ENCODE measurements at places on chromosomes 6 and 20.

DNA sequence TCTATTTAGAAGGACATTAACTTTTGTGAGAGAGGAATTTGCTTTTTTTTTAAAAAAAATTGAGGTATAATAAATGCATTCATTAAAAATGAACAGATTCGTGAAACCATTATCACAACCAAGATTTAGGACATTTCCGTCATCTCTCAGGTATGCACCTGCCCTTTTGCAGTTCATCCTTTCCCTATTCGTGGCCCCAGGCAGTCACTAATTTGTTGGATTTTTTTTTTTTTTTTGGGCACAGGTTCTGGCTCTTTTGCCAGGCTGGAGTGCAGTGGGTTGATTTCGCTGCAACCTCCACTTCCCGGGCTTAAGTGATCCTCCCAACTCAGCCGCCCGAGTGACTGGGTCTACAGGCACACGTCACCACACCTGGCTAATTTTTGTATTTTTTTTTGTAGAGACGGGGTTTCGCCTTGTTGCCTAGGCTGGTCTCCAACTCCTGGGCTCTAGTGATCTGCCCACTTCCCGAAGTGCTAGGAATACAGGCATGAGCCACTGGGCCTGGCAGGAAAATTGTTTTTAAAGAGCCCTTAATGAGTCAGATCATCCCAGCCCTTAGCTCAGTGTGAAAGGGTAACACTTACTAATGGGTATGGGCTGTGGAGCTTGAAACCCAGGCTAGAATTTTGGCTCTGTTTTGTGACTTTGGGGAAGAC is 9.2 kb downstream of the PHF3 start:
- H3K36me3 ChIP-seq = peaks cover 4% of the 10 kb centered on the region
- no peak overlapping the region for H3K27ac ChIP-seq
- DNase-seq = no peak
- H3K4me1 ChIP-seq = peaks cover 4% of the 10 kb centered on the region

DNA sequence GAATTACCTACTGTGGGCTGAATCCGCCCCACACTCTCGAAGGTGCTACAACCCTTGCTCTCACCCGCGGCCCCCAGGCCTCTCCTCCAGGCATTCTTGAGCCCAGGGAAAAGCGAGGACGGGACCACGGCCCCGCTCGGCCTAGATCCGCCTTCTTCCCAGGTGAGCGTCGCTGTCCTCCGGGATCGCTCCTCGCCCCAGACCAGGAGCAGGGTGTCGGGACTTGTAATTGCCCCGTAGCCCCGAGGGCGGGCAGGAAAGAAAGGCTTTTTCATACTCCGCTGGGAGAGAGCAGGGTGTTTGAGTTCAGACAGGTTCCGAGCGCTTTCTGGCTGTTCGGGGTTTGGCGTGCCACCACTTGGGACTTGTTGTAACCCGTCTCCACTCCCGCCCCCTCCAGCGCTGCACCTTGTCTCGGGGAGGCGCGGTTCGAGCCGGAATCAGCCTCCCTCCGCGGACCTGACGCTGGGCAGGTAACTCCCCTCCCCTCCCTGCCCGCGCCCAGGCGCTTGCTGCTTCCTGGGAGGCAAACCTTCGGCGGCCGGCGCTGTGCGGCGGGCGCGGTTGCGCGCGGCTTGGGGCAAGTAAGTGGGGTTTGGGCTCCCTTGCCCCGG is at the start of gene FAM83B:
Gene FAM83B (plus strand): TSS at position 529 of the 614 bp plus-strand sequence. CDS start 23,476 bp downstream, outside the sequence.
- peaks cover 23% of the 10 kb centered on the region for H3K27me3 ChIP-seq
- H3K4me3 ChIP-seq = peak within 1 kb of the TSS; percentile 7
- no peak for DNase-seq
- peaks cover 14% of the 10 kb centered on the region for H3K4me1 ChIP-seq

DNA sequence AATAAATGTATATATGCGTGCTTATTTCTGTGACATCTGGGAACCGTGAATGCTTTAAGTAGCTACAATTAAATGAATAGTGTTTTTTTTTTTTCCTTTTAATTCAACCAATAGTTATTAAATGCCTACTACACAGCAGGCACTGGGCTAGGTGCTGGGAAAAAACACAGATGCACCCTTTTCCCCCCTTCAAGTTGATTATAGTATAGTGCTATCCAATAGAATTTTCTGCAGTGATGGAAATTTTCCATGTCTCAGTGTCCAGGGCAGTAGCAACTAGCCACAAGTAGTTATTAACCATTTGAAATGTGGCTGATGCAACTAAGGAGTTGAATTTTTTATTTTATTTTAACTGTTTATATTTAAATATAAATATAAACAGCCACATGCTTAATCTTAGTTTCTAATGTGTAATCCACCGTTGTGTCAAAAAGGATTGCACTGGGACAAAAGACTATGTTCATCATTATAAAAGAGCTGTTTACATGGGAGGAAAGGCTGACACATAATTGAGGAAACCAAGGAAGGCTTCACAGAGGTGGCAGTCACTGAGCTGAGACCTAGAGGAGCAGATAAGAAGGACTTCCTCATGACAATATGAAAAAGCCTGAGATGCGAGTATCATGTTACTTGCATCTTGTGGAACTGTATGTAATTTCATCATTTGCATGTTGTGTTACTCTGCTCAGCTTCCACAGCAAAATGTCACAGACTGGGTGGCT is 261.2 kb upstream of the PLCB4 start:
- no peak overlapping the region for H3K4me3 ChIP-seq
- H3K36me3 ChIP-seq = no peaks in the 10 kb centered on the region
- H3K27ac ChIP-seq = no peak overlapping the region
- H3K4me1 ChIP-seq = peaks cover 5% of the 10 kb centered on the region
- no peak for DNase-seq

GRCh38 chr20:20167698-20168097 is 115.4 kb downstream of the CFAP61 start:
- H3K4me3 ChIP-seq = no peak overlapping the region
- H3K4me1 ChIP-seq = no peaks in the 10 kb centered on the region
- H3K36me3 ChIP-seq = no peaks in the 10 kb centered on the region
- DNase-seq = no peak
- H3K27me3 ChIP-seq = no peaks in the 10 kb centered on the region
- no peak overlapping the region for H3K27ac ChIP-seq

DNA sequence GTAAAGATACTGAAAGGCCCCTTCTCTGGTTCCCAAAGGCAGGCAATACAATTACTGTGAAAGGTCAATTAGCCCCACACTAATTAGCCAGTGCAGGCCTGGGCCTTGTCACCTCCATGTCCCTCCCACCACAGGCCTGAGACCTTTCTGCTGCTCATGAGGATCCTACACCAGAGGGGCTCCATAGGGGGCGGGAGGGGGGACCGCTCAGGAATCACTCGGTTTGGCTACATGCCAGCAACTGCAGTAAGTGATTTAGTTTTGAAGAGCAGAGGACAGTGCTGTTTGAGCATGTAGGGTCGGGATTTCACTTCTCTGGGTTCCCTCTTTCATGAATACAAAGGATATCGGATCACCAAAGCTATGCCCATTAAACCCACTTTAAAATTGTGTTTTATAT is 455.6 kb downstream of the PRKN start:
- H3K27ac ChIP-seq = no peak overlapping the region
- H3K36me3 ChIP-seq = no peaks in the 10 kb centered on the region
- H3K4me3 ChIP-seq = no peak overlapping the region
- DNase-seq = no peak

DNA sequence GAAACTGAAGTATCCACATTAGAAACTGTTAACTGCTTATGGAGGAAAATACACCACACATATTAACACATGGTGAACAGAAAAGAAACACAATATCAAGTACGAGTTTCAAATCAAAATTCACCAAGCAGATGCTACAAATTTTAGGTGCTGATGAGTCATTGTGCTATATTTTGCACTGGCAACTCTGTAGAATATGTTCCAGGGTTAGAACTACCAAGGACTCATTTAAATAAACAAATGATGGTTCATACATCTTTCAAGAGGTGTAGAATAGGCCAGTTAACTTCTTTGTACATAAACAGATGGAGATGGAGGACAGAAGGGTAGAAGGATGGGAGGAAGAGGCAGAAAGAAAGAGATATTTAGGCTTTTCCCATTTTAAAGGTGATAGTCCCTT is 184.9 kb downstream of the ARHGAP18 start:
- no peaks in the 10 kb centered on the region for H3K4me1 ChIP-seq
- H3K4me3 ChIP-seq = no peak overlapping the region
- H3K36me3 ChIP-seq = no peaks in the 10 kb centered on the region
- no peak overlapping the region for H3K27ac ChIP-seq
- no peaks in the 10 kb centered on the region for H3K27me3 ChIP-seq

- H3K27ac ChIP-seq = peak overlapping the region; percentile 57
- no peak overlapping the region for H3K4me3 ChIP-seq
- peaks cover 22% of the 10 kb centered on the region for H3K4me1 ChIP-seq
Observed at GRCh38 chr20:46268131-46268614, 40.1 kb downstream of the CDH22 start.

DNA sequence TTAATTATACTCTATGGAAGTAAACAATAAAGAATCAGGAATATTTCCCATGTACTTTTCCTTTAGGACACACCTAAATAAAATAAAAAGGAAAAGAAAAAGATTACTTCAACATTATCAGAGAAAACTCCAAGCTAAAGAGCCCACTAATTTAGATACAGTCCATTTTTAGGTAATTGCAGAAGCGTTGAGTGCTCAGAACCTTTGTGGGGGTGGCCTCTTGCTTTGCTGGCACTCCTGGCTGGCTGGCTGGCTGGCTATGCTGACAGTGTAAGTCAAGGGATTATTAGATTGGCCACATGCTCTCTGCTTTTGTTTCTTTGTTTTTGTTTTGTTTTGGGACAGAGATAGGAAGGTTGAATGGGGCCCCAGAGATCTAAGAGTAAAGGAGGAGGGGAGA is at the start of gene GJE1:
Gene GJE1 (plus strand): TSS at position 301 of the 400 bp plus-strand sequence. CDS start 234 bp downstream, outside the sequence.
- DNase-seq = no peak
- no peaks in the 10 kb centered on the region for H3K36me3 ChIP-seq
- H3K27me3 ChIP-seq = no peaks in the 10 kb centered on the region
- no peak within 1 kb of the TSS for H3K4me3 ChIP-seq

- H3K36me3 ChIP-seq = no peaks in the 10 kb centered on the region
- H3K27ac ChIP-seq = no peak overlapping the region
- H3K4me3 ChIP-seq = no peak overlapping the region
- no peak for DNase-seq
- H3K4me1 ChIP-seq = no peaks in the 10 kb centered on the region
Observed at GRCh38 chr6:128686084-128686483, 165.7 kb upstream of the PTPRK start.

- no peak overlapping the region for H3K4me3 ChIP-seq
- no peaks in the 10 kb centered on the region for H3K27me3 ChIP-seq
- no peaks in the 10 kb centered on the region for H3K4me1 ChIP-seq
- no peaks in the 10 kb centered on the region for H3K36me3 ChIP-seq
- DNase-seq = no peak
- H3K27ac ChIP-seq = no peak overlapping the region
Observed at GRCh38 chr6:21992178-21992967, 304.5 kb downstream of the PRL start.

GRCh38 chr6:35080821-35081425 is 60.2 kb downstream of the TCP11 start:
- H3K27me3 ChIP-seq = no peaks in the 10 kb centered on the region
- no peak overlapping the region for H3K4me3 ChIP-seq
- peak overlapping the region; percentile 42 for H3K27ac ChIP-seq
- peaks cover 32% of the 10 kb centered on the region for H3K4me1 ChIP-seq
- no peak for DNase-seq

DNA sequence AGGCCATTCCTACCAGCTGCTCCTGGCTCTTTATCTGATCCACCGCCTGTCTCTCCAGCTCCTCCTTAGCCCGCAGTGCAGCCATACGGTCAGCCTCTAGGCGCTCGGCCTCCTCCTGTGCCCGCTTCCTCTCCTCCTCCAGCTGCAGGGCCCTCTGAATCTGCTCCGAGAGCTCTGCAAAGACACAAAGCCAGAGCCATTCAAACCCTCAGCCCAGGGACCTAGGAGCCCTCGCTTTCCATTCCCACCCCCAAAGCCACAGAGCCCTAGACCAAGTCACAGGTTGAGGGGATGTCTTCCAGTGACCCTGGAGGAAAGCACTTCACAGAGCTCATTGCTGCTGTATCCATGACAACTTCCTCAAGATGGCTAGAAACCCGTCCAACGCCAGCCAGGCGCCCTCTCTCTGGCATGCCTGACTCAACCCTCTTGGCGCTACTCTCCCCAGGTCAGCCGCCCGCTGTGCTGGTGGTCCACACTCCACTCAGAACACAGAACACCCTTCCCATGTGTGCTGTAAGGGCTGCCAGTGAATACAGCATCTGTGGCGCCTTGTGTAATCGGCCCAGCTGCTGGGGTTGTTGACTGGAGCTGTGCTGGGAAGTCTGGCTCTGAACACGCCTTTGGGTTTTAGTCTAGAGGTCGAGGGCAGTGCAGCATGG is 49.3 kb downstream of the EZR start:
- H3K27ac ChIP-seq = peak overlapping the region; percentile 83
- H3K36me3 ChIP-seq = peaks cover 71% of the 10 kb centered on the region
- no peak overlapping the region for H3K4me3 ChIP-seq
- peak; percentile 91 for DNase-seq

DNA sequence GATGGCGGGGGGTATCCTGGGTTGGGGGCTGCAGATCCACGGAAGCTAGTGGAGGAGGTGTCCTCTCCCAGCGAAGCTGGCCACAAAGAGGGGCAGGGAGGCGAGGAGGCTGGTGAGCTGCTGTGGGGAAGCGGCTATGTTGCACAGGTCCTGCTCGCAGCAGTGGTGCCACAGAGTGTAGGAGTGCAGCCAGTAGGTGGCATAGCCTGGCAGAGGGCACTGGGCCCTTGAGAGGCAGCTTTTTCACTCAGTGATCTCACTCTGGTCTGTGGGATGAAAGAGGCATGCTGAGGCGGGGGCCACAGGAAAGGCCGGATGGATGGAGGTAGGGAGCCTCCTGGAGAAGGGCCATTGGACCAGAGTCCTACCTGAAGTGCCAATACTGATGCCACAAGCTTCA is 2.9 kb upstream of the LY6G6D start:
- H3K4me3 ChIP-seq = no peak overlapping the region
- H3K36me3 ChIP-seq = no peaks in the 10 kb centered on the region
- H3K27ac ChIP-seq = no peak overlapping the region
- peaks cover 20% of the 10 kb centered on the region for H3K4me1 ChIP-seq
- H3K27me3 ChIP-seq = no peaks in the 10 kb centered on the region

- H3K27me3 ChIP-seq = peaks cover 12% of the 10 kb centered on the region
- no peaks in the 10 kb centered on the region for H3K36me3 ChIP-seq
- no peak overlapping the region for H3K4me3 ChIP-seq
- no peak overlapping the region for H3K27ac ChIP-seq
- DNase-seq = no peak
Observed at GRCh38 chr6:167798453-167798852, 28.3 kb upstream of the AFDN start.

DNA sequence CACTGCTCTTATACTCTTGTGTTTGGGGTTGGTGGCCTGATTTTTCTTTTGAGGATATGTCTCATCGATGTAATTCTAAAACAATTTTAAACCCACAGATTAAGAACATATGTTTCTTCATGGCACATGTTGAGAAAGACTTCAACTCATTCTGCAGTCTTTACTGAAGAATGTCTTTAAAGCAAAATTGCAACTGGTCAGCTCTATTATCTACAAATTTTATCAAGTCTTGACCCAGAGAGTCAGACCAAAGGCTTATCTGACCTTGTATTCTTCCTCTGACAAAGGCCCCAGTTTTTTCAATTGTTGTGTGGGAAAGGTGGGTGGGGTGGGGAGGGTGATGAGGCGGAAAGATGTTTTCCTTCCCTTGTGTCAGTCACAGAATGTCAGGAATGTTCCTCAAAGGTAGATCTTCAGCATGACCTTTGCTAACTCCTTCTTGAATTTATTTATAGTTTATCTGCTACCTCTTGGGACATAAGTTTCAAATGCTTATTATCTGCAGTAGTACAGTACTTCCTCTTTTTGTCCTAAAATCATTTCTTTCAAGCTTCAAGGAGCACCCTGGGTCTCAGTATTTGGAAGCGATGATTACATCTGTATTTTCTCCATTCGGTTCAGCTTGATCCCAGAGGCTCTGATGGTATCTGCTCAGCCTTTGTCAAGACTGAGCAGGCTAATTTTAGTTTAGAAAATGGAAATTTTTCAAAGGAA is 63.2 kb upstream of the TIAM2 start:
- H3K4me1 ChIP-seq = peaks cover 14% of the 10 kb centered on the region
- no peaks in the 10 kb centered on the region for H3K36me3 ChIP-seq
- H3K27ac ChIP-seq = no peak overlapping the region
- no peaks in the 10 kb centered on the region for H3K27me3 ChIP-seq
- DNase-seq = no peak

Measured in spinal cord (tissue), 10 donors.